ENCODE measurements at places on chromosomes 16 and 17. TPM values are rescaled to one million over a fixed set of nuclear protein-coding genes. Genes with fewer than 3 reads are reported as not detected.

ERAL1 gene
- total RNA-seq, result 80.5 TPM

ZNF205 gene
- 19.0 TPM for total RNA-seq

GRCh38 chr17:68437979-68438822 is 19.1 kb downstream of the WIPI1 start:
- no peaks in the 10 kb centered on the region for H3K4me1 ChIP-seq
- no peak overlapping the region for H3K4me3 ChIP-seq
- H3K27ac ChIP-seq, result no peak overlapping the region

DNA sequence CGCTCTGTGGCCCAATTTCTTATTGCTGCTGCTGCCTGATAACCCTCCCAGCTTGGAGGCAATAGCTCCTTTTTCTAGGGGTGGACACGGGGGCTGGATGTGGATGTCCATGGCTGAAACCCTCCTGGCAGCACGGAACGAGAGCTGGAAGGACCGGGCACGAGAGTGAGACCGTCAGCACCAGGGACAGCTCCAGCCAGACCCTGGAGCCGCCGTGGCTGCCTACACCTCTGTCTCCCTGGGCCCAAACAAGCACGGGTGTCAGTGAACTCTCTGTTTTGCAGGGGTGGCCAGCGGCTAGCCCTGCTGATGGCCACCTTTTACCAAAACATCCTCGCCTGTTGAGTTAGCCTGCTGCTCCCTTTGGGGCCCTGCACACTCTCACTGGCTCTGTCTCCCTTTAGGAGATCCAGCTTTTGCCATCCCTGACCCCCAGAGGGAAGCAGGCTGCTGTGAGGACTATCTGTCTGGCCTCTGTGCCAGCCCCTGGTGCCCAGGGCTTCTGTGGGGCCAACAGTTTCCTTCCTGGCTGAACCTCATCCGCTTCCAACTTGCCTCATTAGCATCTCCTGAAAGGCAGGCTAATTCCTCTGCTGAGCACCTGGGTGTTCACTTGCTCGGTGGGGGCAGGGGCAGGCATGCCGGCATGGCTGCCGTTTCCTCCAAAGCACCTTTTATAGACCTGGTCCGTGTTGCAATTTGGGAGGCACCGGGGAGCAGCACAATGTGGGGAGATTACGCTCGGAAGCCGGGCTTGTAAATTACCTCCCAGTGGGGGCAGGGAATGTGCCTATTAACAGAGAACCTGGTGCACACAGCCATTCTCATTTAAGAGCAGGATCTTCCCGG is 118.1 kb downstream of the ENGASE start:
- no peak overlapping the region for H3K4me3 ChIP-seq
- H3K27ac ChIP-seq, result no peak overlapping the region
- no peaks in the 10 kb centered on the region for H3K36me3 ChIP-seq
- H3K27me3 ChIP-seq, result peaks cover 94% of the 10 kb centered on the region

DNA sequence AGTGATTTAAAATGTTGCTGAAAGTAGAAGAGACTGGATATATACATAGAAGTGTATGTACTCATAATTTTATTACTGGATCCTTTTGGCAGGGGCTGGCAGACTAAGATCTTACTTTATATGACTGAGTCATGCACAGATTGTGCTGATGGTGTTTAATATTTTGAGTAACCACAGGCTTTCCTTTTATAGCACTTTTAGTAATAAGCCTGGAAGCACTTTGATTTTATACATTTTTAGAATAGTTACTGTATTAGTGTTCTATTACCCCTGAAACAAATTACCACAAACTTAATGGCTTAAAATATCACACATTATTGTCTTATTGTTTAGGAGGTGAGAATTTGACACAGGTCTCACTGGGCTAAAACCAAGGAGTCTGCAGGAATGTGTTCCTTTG is 113.4 kb upstream of the CDH8 start:
- no peaks in the 10 kb centered on the region for H3K27me3 ChIP-seq
- H3K27ac ChIP-seq, result no peak overlapping the region
- DNase-seq, result peak; percentile 14
- H3K4me1 ChIP-seq, result no peaks in the 10 kb centered on the region
- no peak overlapping the region for H3K4me3 ChIP-seq
- no peaks in the 10 kb centered on the region for H3K36me3 ChIP-seq

DNA sequence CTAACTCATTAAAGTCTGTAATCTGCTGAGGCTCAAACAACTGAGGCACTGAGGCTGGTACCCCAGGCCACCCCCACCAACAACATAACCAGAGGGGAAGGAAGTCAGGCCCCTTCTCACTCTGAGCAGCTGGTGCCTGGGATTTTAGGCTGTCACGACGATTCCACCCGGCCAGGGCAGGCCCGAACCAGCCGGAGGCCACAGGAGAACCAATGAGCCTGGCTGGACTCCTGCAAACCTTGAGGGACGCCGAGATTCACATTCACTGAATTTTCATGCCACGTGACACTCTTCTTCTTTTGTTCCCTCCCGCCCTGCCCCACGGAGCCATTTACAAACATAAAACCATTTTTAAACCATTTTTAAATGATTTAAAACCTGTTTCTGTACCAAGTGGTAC is 48.1 kb downstream of the RPH3AL start:
- H3K27ac ChIP-seq, result no peak overlapping the region
- no peaks in the 10 kb centered on the region for H3K4me1 ChIP-seq
- H3K27me3 ChIP-seq, result no peaks in the 10 kb centered on the region
- no peak overlapping the region for H3K4me3 ChIP-seq
- DNase-seq, result no peak

DNA sequence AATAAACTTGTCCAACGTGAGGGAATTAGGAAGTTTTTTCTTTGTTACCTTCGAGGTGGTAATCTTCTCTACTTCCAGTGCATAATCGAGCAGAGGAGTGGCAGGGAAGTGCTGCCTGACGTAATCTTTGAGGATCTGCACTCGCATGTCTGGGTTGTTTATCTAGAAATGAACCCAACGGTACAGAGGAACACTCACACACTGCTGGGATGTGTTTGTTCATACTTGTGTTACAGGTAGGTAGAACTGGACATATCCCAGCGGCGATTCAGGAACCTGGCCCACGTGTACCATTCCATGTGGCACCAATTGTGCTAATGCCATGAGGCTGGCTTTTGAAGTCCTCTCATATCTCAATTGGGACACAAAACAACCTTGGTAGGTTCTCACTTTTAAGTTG is 4.2 kb upstream of the KLHL11 start:
- no peak for DNase-seq
- no peak overlapping the region for H3K4me3 ChIP-seq
- no peak overlapping the region for H3K27ac ChIP-seq
- no peaks in the 10 kb centered on the region for H3K27me3 ChIP-seq
- peaks cover 54% of the 10 kb centered on the region for H3K36me3 ChIP-seq
- no peaks in the 10 kb centered on the region for H3K4me1 ChIP-seq

GRCh38 chr17:46061435-46061834 is 62.4 kb downstream of the STH start:
- H3K4me1 ChIP-seq, result no peaks in the 10 kb centered on the region
- H3K27me3 ChIP-seq, result no peaks in the 10 kb centered on the region
- DNase-seq, result peak; percentile 20
- H3K4me3 ChIP-seq, result no peak overlapping the region
- H3K36me3 ChIP-seq, result peaks cover 5% of the 10 kb centered on the region
